Stimulated activated CD8-positive, alpha-beta memory T cell treated with anti-CD3 and anti-CD28 coated beads, Interleukin-7, amount 100 ng/mL, for 1 hour (primary cell): ENCODE measurements at places on chromosomes 2 and 18.

DNA sequence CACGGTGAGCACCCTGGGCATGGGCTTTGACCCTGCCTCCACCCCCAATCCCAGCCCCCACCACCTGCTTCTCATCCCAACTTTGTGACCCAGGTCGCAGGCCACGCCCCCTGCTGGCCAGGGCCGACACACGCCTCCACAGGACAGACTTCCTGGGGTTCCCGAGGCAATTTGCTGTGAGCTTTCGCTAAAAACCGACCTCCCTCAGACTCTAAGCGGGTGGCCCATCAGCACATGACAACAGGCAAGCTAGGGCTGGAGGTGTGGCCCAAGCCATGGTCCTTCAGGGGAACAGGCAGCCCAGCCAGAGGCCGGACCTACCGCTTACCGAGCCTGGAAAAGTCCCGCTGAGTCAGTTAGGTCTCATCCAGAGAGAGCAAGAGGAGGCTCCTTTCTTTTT lies 31.9 kb downstream of the C1QL2 start:
- DNase-seq: no peak

DNA sequence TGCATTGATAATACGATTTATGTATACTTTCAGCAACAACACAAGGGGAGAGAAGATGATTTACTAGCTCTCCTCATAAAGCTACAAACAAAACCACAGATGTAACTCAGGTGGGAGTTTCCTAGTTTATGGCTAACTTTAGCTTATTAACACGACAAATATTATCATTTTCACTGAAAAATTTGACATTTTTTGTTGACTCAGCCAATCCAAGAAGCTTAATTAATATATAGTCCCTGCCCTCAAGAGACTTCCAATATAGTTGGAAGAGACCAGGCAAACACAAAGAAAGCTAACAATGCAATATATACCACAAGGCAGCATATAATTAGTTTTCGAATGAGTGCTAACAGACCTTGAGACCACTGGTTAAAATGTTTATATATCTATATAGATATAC lies 775 bp downstream of the WDR12 start:
- DNase-seq: no peak

DNA sequence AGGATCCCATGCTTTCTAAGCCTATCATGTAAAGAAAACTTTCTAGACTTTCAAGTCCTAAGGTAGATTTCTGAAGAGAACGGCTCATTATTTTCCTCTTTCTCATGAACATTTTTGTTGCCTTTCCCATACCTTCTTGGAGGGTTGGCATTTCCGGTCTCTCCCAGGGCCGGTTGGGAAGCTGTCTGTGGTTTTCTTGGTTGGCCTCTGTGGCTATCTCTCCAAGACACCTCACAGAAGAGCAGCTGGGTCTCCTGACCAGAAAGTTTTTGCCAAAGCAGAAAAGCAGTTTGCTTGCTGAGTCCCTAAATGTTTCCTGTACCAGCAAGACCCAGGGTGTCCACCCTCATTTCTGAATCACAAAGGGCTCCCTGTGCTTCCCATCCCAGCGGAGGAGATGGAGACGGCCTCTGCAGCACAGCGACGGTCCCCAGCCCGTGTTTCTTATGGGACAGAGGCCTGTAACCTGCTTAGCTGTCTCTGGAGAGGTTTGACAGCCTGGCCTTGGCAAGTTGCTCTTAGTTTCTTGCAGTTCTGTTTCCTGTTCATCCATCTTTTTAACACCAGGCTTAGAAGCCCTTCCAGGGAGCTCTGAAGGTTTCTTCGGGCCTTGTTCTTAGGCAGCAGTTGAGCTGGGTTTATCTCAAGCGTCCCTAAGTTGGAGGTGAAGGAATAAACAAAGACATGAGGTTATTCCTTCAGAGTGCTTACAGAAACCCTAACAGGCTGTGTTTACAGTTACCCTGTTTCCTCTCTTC lies 39.8 kb downstream of the GREB1 start:
- DNase-seq: no peak

DNA sequence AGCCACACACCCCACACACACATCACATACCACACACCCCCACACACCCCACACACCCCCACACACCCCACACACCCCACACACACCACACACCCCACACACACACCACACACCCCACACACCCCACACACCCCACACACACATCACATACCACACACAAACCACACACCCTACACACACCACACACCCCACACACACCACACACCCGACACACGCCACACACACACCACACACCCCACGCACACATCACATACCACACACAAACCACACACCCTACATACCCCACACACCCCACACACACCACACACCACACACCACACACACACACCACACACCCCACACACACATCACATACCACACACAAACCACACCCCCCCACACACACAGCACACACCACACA lies 22.4 kb downstream of the TWIST2 start:
- no peak for DNase-seq

- DNase-seq: no peak
Observed at GRCh38 chr2:239858179-239858578, 167.0 kb downstream of the NDUFA10 start.

DNA sequence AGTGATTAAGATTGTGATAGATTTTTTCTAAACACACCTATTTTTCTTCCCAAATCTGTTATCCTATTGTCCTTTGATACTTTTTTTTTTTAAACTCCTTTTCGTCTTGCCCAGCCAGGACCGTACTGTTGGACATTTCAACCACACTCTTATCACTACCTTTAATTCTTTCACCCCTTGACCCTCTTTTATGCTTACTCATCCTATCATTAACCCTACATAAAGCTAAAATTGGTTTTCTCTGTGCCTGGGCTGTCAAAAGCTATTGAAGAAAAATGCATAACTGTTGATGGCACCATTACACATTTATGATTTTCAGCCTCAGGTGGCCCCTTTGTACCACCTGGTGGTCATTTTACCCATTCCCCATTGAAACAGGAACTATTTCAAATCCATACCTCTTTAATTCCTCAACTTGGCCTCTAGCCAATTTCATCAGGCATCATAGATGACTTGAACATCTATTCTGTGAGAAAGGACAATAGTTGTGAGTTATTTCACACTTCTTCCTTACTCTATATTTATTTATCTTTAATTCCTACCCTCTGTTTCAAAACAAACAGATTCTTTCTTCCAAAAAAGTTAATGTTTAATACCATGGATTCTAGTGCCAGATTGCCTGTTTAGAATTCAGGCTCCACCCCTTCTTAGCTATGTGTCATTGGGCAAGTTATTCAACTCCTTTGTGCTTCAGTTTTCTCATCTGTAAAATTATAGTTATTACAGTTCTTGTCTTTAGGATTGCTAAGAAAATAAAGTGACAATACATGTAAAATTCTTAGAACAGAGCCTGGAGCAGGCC lies 258.6 kb downstream of the CAMKMT start:
- DNase-seq: no peak

DNA sequence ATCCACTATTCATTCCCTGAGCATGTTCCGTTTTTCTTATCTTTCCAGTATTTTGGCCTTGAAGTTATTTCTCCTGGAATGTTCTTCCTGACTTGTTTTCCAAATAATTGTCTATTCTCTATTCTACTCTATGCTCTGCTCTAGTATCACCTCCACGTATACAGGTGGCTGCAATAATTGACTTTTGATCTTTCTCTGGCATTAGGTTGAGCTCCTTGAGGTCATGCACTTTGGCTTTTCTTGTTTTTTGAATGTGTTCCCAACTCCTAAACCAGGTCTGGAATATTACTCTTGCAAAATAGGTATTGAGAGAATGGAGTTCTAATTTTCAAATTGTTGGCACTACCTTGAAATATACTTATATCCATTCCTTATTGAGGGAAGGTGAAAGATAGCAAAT lies 550.4 kb downstream of the CNTNAP5 start:
- DNase-seq: no peak

GRCh38 chr2:228700638-228701037 lies 519.2 kb upstream of the SPHKAP start:
- no peak for DNase-seq

- no peak for DNase-seq
Observed at GRCh38 chr2:69292256-69292655, 94.8 kb downstream of the GFPT1 start.

GRCh38 chr18:80181642-80182461 lies 65.5 kb downstream of the PARD6G start:
- DNase-seq: no peak
